Caki2 (cell line): ENCODE measurements at places on chromosomes 7 and 10. TPM values are rescaled to one million over a fixed set of nuclear protein-coding genes. Genes with fewer than 3 reads are reported as not detected.

DNA sequence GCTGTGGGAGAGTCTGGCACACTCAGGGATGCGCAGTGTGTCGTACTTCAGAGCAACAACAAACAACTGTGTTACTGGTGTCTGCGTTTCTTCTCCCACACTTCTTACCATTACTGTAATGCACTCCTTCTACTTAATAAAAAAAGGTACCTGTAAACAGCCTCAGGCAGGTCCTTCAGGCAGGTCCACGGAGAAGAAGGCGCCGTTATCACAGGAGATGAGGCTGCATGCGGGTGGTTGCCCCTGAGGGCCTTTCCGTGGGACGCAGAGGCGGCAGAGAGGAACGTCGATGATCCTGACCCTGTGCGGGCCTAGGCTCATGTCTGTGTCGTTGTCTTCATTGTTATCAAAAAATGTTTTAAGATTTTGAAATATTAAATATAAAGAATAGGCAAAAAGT, 29.4 kb downstream of the NKX6-2 start:
- DNase-seq, result no peak

GRCh38 chr7:104089612-104090011, 100.2 kb upstream of the RELN start:
- no peak for DNase-seq

DNA sequence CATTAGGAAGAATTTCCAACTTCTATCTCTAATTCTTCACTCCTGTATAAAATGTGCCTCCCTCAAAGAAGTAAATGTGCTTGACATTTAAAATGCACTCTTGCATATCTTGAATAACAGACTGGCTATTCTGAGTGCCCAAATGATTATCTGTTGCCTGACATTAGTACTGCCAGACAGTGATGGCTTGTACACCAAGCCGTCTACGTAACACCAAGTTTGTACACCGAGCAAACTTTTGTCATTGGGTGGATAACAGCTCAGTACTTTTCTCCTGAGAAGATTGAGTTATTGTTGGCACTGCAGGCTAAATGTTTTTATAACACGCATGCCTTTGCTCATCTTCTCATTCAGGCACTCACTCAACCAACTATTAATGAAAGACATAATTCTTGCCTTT, 137.2 kb downstream of the DOCK4 start:
- DNase-seq, result no peak

GRCh38 chr7:20417675-20418382, 87.1 kb downstream of the ITGB8 start:
- DNase-seq, result no peak

- no peak for DNase-seq
These were observed 90.3 kb downstream of the TRIM24 start for GRCh38 chr7:138550337-138550736.

- no peak for DNase-seq
These were observed 3.8 kb upstream of the TMEM140 start for GRCh38 chr7:135143885-135144668.

DNA sequence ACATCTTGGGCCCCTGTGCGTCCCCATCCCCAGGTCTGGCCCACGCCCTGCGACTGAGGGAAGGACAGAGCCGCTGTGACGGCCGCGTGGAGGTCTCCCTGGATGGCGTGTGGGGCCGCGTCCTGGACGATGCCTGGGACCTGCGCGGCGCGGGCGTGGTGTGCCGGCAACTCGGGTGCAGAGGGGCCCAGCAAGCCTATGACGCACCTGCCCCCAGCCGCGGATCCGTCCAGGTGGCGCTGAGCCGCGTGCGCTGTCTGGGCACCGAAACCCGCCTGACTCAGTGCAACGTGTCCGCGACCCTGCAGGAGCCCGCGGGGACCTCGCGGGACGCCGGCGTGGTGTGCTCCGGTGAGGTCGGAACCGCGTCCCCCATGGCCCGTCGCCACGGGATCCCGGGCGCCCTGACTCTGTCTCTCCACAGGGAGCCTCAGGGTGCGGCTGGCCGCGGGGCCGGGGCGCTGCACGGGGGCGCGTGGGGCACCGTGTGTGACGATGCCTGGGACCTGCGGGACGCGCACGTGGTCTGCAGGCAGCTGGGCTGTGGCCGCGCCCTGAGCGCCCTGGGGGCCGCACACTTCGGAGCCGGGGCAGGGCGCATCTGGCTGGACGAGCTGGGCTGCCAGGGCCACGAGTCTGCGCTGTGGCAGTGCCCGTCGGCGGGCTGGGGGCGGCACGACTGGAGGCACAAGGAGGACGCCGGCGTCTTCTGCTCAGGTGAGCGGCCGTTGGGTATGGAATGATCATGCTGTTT, 5.9 kb downstream of the SCART1 start:
- DNase-seq, result no peak

RBAK gene
- 1.0 and 2.4 TPM in 2 replicates for total RNA-seq

CYP2W1 gene
- total RNA-seq, result not detected in 2 replicates

ZFAND4 gene
- total RNA-seq, result 5.2 and 5.8 TPM in 2 replicates
